ENCODE measurements at places on chromosomes 11 and 22.

- DNase-seq = no peak
Measured at GRCh38 chr11:94786264-94787126, 18.3 kb downstream of the AMOTL1 start.

DNA sequence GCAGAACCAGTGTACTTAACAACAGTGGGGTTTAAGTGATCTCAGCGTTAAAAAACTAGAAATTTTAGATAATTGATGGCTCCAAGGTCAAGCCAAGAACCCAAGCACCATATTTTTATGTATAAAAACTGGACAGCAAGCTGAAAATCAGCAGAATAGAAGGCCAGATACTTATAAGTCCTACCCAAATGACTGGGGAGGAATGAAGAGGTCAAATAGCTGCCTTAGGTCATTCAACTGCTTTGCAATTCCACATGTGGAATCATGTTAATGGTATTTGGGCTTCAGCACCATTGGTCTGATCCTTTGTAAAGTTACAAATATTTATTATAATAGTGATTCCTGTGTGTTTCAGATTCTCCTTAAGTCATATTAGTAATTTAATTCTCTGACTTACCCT is 108.4 kb downstream of the FAT3 start:
- DNase-seq = no peak

- no peak for DNase-seq
Measured at GRCh38 chr22:35172442-35172841, 84.9 kb upstream of the HMGXB4 start.

- DNase-seq = no peak
Measured at GRCh38 chr22:30413745-30414524, 11.6 kb upstream of the MTFP1 start.

GRCh38 chr11:66579017-66579606 is 10.7 kb upstream of the CTSF start:
- DNase-seq = peak; percentile 94

GRCh38 chr22:37431801-37432707 is 4.8 kb upstream of the ELFN2 start:
- peak; percentile 73 for DNase-seq

- no peak for DNase-seq
Measured at GRCh38 chr11:111527279-111527678, 12.7 kb downstream of the HOATZ start.

- DNase-seq = no peak
Measured at GRCh38 chr11:122758974-122759373, 79.3 kb upstream of the CRTAM start.

DNA sequence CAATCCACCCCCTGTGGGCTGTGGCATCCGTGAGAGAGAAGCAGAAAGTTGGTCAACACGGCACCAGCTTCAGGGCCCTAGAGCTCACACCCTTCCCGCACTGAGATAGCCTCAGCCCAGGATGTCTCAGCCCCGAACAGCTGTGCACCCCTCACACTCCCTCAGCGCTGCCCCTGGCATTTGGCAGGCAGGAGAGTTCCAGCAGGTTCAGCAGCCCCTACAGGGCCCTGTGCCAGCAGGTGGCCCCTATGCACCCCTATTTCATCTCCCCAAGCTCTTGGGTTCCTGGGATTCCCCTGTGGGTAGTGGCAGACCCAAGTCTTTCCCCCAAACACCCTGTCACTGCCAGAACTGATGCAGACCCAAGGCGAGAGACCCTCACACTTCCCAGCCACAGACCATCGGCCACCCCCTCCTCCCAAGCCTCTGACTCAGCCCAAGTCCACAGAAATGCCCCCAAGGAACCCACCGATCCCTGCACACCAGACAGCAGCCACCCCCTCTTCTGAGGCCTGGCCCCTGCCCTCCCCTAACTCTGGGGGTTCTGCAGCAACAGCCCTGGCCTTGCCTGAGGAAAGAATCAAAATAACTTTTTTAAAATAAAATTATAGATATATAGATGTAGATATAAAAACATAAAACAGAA is 183.6 kb downstream of the IGLL1 start:
- no peak for DNase-seq

DNA sequence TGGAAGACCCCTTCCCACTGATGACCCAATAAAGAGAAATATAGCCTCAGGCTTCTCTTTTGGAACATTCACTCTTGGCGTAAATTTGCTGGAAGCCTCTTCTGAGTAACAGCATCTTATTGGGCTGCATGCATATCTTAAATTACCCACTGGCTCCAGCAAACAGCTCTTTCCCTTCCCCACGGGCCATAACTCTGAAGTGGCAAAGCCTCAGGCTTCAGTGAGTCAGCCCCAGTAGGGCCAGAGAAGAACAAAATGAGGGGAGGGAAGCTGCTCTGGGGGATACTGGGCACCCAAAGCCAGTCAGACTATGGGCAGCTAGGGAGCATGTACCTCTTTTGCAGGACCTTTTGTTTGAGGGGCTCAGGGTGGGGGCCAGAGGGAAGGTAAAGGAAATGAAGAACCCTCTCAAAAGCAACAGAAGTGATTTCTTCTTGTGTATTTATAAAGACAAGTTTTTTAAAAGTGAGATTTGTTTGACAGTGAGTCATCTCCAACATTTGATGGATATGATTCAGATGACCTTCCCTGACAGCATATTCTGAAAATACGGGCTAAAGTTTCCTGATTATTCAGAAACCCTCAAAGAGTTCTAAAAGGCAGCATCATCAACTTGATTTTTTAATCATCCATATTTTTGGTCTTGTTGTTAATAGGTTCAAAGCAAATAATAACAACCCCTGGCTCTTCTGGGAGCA is 203.4 kb downstream of the KIF18A start:
- DNase-seq = no peak

- DNase-seq = no peak
Measured at GRCh38 chr22:35148866-35149548, 83.0 kb downstream of the ISX start.

- peak; percentile 31 for DNase-seq
Measured at GRCh38 chr11:31870609-31871309, 59.6 kb upstream of the PAX6 start.

- DNase-seq = no peak
Measured at GRCh38 chr11:45391168-45391850, 105.2 kb upstream of the SYT13 start.

GRCh38 chr11:106463154-106463553 is 385.7 kb downstream of the AASDHPPT start:
- no peak for DNase-seq

- peak; percentile 8 for DNase-seq
Measured at GRCh38 chr22:48950151-48950915, 877.3 kb downstream of the BRD1 start.

GRCh38 chr11:106017093-106017492 is 4.9 kb downstream of the MSANTD4 start:
- no peak for DNase-seq

DNA sequence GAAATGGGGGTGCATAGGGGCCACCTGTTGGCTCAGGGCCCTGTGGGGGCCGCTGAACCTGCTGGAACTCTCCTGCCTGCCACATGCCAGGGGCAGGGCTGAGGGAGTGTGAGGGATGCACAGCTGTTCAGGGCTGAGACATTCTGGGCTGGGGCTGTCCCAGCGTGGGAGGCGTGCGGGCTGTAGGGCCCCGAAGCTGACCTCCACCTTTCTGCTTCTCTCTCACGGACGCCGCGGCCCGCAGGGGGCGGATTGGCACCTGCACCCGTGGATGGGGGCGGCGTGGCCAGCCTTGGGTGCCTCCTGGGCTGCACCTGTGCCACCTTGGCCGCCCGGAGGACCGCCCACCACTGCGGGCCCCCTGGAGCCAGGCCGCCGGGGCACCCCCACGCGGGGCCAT is 4.1 kb downstream of the CCDC188 start:
- no peak for DNase-seq

- DNase-seq = no peak
Measured at GRCh38 chr22:50444663-50445062, 30.2 kb downstream of the SBF1 start.

DNA sequence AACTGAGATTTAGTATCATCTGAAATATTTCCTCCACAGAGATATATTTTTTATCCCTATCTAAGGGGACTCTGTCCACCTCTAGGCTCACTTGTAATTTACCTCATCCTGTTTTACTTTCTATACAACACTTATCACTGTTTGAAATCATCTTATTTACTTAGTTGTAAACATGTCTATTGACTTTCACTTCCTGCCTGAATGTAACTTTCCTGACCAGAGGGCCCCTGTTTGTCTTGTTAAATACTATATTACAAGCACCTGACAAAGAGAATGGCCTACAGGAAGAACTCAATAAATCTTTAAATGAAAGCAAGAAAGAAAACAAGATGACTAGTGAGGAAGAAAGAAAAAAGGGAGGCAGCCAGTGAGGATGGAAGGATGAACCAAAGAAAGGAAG is 1727.5 kb downstream of the LRRC4C start:
- DNase-seq = no peak

DNA sequence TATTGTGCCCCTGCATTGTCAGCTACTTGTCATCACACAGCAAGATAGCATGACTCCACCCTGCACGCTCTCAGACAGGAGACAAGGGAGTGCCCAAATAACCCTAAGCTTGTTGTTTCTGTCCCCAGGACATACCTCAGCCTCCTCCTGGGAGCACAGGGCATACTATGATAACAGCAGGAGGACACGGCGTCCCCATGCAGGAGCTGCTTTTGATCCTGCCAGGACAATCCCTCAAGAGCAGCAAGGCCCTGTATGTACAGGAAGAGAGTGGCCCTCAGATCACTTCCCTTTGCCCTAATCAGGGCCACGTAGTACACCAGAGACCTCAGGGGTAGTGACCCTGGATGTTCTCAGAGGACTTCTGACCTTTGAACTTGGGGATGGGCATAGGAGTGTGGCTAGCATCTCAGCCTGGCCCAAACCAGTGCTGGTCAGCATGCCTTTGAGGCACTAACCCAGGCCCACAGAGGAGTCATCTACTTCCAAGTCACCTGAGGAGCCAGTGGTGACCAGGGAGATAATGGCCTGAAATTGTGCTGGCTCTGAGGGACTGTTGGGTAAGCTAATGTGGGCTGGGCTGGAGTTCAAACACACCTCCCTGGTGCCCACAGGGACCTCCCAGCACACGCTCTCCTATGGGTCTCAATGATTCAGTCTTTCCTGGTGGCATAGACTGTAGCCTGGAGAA is 9.2 kb downstream of the APOA4 start:
- peak; percentile 18 for DNase-seq

- DNase-seq = no peak
Measured at GRCh38 chr11:44955015-44955738, 4.5 kb upstream of the TP53I11 start.

GRCh38 chr11:83713708-83714107 is 427.5 kb upstream of the CCDC90B start:
- DNase-seq = no peak

- DNase-seq = no peak
Measured at GRCh38 chr11:79950172-79950571, 509.3 kb upstream of the TENM4 start.

DNA sequence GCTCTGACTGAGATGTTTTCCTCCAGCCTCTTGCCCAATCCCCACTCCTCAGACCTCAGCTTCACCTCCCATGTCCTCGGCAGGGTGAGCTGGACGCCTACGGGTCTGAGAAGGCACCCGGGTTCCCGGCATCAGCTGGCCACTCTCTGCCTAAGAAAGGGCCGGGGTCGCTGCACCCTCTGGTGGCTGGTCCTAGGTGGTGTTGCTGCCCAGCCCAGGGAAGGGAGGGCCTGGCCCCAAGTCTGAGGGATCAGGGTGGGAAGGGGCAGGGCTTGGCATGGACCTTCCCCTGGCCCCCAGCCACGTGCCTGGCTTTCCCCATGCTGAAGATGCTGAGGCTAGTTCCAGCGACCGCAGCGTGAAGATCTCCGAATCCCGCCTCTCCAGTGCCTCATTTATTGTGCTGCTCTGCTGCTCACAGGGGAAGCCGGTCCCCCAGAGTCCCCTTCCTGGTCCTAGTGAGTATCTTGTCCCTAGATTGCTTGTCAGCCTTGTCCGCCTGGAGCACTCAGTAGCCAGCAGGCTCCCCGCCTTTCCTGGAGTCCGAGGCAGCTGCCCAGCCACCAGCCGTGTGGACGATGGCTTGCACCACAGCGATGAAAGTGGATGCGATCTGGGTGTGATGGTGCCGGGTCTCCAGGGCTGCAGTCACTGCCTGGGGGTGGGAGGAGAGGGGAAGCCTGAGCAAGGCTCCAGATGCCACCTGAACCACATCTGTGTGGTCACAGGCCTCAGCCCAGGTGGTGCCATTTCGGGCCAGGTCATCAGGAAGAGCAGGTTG is 2.9 kb upstream of the GGT5 start:
- peak; percentile 73 for DNase-seq

DNA sequence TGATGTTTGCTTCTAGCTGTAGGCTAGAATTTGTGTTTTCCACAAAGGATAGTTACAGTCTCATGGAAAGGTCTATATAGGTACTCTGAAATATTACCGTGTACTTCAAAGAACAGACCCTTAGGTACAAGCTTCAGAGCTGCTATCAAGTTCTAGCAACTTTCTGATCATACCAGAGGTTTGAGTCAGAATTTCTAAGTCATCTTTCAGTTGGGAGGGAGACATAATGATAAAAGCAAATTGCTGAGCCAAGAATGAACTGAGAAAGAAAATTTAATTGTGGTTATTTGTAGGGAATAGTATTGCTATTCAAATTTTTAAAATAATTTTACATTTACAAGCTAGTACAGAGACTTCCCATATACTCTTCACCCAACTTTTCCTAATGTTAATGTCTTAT is 19.9 kb upstream of the ME3 start:
- DNase-seq = no peak

DNA sequence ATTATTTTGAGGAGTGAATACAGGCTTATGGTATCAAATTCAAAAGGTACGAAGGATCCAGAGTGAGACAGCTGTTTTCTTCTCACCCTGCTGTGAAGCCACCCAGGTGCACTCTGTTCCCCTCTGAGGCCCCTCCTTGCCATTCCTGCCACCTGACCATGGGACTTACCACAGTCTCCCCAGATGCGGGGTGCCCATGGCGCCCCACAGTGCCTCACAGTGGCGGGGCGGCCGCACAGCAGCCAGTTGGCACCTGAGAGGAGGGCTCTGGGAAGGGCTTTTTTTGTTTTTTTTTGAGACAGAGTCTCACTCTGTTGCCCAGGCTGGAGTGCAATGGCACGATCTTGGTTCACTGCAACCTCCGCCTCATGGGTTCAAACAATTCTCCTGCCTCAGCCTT is 151.7 kb downstream of the CEP164 start:
- peak; percentile 57 for DNase-seq

DNA sequence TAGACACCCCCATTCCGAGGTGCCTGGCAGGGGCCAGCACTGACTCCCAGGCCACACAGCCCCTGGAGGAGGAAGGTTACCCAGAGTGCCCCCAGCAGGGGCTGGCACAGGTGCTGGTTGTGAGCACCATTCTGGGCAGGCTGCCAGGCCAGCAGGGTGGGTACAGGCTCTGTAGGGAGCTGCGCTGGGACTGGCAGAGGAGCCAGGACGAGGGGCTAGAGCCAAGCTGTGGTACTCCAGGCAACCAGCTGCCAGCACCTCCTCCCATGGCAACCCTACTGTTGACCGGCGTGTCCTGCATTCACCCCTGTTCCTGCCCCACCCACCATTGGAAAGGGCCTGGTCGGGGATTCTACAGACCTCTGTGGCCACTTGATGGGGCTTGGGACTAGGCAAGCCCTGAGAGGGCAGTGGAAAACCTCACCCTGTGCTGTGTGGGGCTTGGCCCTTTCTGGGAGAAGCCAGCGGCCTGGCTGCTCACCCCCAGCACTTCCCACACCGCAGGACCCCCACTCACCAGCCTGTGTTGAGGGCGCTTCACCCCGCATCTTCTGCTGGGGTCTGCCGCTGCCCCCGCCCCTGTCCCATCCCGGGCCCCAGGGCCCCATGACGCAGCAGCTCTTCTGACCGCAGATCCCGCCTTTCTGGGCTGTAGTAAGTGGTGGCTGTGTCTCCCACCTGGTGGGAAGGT is 1.9 kb downstream of the CLDN5 start:
- DNase-seq = no peak
